ENCODE measurements at places on chromosomes 5 and 9.

DNA sequence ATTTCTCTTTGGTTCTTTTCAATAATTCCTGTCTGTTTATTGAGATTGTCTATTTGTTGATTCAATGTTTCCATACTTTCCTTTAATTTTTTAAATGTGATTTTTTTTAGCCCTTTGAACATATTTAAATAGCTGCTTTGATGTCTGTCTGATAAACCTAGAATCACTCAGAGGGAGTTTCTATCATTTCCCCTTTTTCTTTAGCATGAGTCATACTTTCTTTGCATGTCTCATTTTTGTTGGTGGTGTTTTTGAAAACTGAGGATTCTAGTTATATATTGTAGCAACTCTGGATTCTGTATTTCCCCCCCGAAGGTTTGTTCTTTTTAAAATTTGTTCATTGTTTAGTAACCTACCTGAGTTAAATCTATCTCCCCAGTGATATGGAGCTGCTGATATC is 24.2 kb upstream of the ZNF618 start:
- no peak for DNase-seq

DNA sequence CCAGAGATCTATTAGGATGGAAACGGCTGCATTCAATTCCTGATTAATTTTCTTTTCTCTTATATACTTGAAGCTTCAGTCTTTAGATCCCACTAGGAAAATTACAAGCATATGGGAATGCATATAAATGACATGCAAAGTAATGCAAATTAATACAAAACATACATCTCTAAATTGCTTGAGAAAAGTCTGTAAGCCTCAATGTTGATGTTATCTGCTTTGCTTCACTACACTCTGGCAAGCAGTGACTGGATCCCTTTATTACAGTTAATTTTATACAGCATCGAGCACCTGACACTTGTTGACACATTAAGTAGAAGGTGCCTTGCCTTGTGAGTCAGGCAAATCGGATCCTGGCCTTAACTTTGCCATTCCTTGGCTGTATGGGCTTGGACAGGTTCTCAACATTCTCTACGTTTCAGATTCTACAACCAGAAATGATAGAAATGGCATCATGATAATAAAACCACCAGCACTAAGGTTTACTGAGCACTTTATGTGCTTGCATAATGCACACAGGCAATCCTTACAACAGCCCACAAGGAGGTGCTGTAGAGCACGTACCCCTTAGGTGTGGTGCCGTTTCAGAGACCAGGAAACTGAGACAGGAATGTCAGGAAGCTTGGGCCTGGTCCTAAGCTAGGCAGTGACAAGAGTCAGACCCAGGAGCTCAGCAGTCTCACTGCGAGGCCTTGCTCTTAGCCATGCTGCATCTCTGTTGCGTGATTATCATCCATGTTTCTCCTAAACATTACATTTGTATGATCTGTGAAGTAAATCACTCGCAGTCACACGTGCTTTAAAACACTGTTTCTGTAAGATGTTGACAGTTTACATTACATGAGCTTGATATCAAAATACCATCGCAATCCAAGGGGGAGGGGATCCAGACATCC is 2.7 kb downstream of the GCNT4 start:
- DNase-seq = no peak

GRCh38 chr5:64958757-64959391 is 190.1 kb downstream of the CWC27 start:
- DNase-seq = no peak

- DNase-seq = no peak
Measured at GRCh38 chr5:14217587-14217986, 74.4 kb downstream of the TRIO start.

DNA sequence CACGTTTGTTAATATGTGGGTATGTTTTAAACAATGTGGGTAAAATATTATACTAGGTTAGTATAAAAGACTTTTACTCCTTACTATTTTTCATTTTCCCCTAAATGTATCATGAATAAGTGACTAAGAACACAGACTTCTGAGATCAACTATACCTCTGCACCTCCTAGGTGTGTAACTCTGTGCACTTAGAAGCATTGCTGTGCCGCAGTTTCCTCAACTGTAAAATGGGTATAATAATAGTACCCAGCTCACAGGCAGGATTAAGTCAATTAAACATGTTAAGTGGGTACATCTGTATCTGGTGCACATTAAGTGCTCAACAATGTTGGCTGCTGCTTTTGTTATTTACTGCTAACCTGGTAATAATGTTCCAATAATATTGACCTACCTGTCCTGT is 21.6 kb upstream of the F2R start:
- no peak for DNase-seq

- DNase-seq = no peak
Measured at GRCh38 chr9:33109850-33110595, 33.5 kb upstream of the SMU1 start.

DNA sequence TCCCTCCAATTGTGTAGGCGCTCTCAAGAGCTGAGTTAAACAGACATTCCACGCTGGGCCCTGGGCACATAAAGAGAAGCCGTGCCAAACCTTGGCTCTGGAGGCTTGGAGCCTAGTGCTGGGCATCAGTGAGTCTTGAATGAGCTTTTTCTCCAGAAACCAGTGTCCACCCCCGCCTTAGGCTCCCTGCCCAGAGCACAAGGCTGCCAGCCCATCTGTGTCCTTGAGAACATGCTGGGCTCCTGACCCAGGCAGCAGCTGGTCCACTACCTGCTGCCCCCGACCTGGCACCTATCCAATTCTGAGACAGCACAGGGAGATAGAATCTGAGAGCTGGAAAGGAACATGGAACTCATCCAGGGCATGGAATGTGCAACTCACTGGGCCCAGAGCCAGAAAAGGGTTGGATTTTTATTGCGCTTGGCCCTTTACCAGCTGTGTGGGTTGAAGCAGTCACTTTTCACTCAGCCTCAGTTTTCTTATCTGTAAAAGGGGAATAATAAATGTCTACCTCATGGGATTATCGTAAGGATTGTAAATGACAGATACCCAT is 92.4 kb upstream of the CPLX2 start:
- DNase-seq = no peak

GRCh38 chr5:64183956-64184355 is 18.3 kb downstream of the RNF180 start:
- no peak for DNase-seq

DNA sequence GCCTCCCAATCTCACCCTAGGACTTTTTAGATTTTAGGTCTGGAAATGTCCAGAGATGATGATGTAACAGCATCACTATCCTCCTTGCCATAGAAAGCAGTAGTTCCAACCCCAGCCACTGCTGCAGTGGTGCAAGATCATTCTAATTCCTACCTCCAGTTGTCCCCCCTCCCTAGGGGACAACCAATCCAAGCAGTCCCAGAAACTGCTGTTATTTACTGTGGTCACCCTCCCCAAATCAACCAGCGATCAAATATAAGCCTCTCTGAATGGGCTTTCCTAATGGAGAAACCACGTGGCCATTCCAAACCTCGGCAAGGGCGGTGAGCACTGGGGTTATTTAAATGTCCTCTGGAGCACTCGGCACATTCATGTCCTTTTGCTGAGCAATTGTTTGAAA is 159.8 kb downstream of the SLF1 start:
- no peak for DNase-seq

DNA sequence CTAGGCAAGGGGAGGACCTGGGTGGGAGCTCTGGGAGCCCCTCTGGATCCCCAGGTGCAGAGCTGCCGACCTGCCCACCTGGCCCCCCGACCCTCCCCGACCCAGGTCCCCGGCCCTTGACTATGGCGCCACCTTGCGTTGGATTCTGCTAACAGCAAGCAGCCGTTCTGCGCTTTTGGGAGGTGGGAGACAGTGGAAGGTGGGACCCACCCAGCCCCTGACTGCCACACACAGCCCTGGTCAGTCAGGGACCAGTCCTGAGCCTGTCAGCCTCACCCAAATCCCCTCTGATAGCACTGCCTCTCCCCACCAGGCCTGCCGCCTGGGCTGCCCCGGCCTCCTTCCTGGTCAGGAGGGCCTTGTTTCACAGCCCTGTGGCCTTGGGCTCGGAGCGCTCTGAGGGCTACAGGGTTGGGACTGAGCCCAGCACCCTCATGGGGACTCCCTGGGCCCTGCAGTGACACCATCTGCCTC is 77.9 kb downstream of the HMCN2 start:
- no peak for DNase-seq
